Cardiac septum (tissue), 1 donor: ENCODE measurements at places on chromosomes 1 and 21. TPM values are rescaled to one million over a fixed set of nuclear protein-coding genes. Genes with fewer than 3 reads are reported as not detected.

DNA sequence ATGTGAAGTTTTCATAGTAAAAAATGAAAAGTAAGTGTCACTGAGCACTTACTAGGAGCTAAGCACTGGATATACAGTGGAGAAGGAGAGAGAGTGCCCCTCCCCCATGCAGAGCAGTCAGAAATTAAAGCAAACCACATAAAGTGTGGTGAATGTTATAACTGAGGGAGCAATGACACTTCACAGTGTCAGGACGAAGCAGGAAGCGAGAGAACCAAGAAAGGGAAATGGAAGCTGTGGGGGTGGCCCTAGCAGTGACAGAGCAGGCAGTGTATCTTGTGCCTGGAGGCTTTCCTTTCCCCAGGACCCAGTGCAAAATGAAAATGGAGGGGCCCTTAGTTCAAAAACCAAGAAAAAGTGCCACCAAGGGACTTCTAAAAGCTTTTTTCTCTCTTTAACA, 21.5 kb upstream of the RCAN3 start:
- no peak for DNase-seq

DNA sequence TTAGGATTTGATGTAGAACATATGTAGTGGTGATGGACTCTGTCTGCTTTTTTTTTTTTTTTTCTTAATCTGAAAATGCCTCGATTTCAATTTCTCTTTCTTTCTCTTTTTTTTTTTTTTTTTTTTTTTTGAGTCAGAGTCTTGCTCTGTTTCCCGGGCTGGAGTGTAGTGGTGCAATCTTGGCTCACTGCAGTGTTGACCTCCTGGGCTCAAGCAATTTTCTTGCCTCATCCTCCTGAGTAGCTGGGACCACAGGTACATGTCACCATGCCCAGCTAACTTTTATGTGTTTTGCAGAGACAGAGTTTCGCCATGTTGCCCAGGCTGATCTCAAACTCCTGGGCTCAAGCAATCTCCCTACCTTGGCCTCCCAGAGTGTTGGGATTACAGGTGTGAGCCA, 17.4 kb downstream of the MAST2 start:
- DNase-seq, result no peak

GRCh38 chr1:160981584-160982411, 27.2 kb upstream of the ITLN2 start:
- DNase-seq, result no peak

The PDZK1IP1 gene
- not detected for total RNA-seq

DNA sequence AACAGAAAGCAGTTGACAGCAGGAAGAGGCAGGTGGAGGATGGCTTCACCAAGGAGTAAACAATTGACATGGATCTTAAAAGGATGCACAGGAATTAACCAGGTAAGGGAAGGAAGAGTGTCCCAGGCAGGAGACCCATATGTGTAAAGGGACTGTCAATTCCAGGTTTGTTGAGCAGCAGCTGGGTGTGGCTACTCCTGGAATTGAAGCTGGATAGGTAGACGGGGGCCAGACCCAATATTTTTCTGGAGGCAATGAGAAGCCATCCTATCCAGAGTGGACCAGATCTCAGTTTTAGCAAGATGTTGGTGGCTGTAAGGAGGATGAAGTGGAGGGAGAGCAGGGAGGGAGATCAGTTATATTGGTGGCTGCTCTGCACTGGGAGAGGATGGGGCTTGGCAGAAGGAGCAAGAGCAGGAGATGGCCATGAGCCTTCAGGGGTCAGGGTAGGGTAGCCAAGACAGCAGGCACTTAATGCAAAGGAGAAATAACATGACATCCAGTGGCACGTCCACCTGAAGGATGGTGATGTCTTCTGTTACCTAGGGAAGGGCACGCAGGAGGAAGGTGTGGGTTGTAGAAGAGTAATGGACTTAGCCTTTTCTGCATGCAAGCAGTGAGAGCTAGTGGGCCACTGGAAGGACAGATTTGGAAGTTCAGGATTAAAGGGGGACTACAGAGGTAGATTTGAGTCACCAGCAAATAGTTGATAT, 146.7 kb upstream of the HMGB4 start:
- DNase-seq, result no peak

GRCh38 chr1:229227298-229227919, 43.5 kb upstream of the RAB4A start:
- DNase-seq, result peak; percentile 92

- no peak for DNase-seq
Measured at GRCh38 chr1:186440584-186440983, 20.3 kb downstream of the PDC start.

DNA sequence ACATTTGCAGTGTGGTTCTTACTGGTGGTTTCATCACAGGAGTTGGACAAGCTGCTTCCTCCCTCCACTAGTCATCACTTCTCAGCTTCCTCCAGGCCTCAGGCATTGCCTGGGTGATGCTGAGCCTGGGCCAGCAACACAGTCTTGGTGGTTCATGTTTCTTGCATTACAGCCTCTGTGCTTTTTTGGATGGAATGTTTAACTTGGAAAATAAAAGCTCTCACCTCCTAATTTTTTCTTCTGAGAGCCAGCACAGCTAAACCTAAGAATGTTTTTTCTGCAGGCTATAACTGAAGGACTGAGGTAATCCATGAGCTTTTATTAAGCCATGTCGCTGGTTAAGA, 66.1 kb upstream of the RHOU start:
- no peak for DNase-seq

DNA sequence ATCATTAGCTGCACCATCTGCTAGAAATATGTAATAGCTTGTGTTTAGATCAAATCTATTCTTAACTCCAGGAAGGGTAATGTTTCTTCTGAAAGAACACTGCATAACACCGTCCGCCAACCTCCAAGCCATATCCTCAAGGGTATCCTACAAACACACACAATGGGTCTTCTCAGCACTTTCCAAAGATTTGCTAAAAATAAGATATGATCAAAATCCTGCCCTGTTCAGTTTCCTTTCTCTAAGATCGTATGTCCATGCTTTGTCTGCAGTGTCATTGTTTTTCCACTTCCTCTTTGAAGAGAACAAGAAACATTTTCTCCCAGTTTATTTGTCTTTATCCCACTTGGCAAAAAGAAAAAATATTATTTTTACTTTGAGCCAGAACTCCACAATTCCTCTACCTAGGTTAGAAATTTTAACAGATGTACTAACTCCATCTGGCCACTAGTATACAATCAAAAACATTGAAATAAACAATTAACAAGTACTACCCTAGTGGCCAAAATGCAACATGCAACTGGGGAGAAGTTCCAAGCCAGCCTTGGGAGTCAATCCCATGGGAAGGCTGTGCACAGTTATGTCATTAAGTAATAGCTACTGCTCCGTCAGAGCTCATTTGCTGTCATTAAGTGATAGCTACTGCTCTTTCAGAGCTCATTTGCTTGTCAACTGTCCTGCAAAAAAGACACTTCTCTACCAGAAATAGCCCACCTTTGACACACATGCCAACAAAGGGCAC, 37.8 kb downstream of the FRRS1 start:
- no peak for DNase-seq

DNA sequence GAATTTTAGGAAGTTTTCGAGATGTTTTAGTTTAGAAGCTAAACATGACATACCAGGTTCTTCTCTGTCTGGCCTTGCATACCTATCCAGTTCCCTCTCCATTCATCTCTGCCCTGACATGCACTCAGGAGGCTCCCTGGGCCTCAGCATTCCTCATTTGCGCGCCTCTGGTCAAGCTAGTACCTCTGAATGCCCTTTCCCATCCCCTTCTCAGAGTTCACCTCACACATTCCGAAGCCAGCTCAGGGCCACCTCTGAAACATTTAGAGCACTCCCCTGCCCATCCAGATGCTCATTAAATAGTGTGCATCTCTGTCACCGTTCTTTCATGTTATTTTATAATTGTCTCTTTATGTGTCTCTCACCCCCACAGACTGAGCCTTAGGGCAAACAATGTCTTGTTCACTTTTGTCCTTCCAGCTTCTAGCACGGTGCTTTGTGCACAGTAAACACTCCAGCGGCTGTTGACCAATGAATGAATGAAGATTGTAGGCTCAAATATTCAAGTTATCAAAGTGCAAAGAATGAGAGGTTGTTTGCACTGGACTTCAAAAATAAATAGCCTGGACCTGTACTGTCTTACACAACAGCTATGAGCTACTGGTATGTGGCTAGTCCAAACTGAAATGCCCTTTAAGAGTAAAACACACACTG, 1.2 kb upstream of the DHCR24 start:
- DNase-seq, result no peak

- DNase-seq, result no peak
Measured at GRCh38 chr1:209389258-209389657, 194.3 kb upstream of the CAMK1G start.

DNA sequence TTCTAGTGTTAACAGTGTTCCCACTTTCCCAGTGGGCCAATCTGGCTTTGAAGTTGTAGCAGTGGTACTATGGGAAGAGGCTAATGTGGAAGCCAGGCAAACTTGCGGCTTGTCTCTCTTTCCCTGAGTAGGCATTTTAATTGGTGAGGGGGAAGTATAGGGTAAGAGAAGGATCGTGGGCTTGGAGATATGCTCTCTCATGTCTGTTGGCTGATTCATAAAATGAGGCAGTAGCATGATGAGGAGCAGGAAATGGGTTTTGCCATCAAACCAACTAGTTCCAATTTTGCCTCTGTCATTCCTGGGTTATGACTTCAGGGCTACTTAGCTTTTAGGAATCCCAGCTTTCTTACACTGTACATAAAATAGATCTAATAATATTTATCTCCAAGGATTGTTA, 12.1 kb downstream of the C8A start:
- DNase-seq, result no peak

DNA sequence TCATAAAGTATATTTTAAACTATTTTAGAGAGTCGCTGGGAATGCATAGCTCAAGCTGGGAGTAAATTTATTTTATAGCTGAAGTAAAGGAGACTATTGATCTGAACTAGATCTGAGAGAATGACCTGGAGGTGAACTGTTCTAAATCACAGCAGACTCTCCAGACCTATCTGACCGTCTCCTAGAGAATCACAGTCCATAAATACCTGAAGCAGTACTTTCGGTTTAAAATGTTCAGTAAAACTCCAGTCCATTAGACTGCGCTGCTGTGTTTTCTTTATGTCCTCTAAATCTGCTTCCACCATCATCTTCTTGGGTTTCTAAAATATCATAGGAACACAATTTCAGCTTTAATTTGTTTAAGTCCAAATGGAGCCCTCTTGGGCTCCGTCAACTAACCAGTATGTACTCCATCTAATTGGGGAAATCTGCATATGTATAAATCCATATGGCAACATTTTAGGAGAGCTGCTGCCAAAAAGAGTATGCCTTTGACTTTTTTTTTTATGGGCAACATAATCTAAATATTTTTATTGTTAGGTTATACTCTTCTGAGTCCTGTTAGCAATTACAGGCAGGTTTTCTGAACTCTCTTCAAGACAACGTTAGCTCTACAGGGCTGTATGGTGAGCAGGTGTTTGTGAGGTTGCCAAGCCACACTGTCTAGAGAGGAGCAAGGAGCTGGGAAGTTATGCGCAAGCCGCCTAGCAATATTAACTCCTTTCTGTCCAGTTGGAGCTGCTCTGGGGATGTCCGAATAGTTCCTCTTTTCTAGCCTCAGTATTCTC, 111.2 kb downstream of the SPAG17 start:
- DNase-seq, result no peak

GRCh38 chr1:208868554-208868953, 624.4 kb upstream of the PLXNA2 start:
- DNase-seq, result no peak

The TNNI3K gene
- 55.2 TPM for total RNA-seq

GRCh38 chr1:154883919-154884868, 14.1 kb upstream of the KCNN3 start:
- DNase-seq, result peak; percentile 70

The PGLYRP3 gene
- total RNA-seq, result not detected

The KRTAP19-3 gene
- not detected for total RNA-seq

DNA sequence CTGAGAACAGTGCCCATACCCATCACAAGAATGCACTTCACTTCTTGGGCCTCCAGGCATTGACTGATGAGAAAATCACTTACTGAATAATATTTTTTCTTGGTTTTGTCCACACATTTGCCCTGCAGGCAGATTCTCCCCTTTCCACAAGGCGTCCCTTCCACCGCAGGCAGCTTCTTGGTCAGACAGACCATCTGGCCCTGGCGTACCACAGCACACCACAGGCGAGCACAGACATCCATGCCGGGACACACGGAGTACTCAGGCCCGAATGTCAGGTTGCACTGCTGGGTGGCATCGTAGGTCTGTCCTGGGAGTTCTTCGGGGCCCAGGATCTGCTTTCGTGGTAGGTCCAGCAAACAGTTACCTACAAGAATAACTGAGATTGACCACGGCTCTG, 32.5 kb downstream of the ADAMTS5 start:
- no peak for DNase-seq

GRCh38 chr1:100499194-100499811, 38.6 kb upstream of the GPR88 start:
- DNase-seq, result no peak

The SPOCD1 gene
- 0.19 TPM for total RNA-seq

The ARHGAP29 gene
- 25.5 TPM for total RNA-seq

DNA sequence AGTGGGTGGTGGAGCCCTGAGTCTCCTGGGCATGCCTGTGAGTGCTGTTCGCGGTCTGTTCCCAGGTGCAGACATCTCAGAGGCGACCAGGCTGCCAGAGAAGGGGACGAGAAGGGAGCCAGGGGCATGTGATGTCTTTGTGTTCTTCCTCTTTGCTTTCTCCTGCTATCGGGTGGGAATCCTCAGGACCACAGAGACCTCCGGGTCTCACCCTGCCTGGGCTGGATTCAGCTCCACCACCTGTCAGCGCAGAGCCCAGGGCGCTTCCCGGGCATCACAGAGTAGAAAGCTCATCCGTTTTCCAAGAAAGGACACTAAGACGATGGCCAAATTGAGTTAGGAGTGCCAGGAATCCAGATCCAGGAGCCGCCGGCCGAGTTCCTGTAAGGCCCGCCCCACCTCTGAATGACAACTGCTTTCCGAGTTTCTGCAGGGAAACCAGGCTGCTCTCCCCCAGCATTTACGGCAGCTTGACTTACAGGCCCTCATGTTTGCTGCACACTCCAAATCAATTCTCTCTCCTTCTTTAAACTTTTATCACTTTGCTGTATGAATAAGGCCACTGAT, 130.8 kb downstream of the CAMTA1 start:
- no peak for DNase-seq

The CTH gene
- 0.43 TPM for total RNA-seq

The CACHD1 gene
- total RNA-seq, result 2.9 TPM

The PTPN22 gene
- total RNA-seq, result 0.70 TPM

The VHLL gene
- total RNA-seq, result not detected

The GPR3 gene
- total RNA-seq, result 2.3 TPM

DNA sequence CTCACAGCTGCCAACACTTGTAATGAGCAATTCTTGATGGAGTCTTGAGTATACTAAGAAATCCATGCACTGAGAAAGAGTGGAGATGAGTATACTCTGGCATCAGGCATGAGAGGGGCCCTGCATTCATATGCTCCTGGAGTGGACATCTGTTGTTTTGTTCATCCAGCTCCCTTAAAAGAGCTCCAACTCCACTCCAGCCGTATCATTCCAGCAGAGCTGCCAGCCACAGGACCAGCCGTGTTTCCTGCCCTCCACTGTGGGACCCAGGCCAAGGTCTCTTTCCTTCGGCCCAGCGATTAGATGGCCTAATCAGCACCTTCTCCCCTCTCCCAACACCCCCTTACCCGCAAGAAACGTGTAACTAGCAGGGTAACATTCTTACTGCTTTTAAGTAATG, 144.5 kb downstream of the OMA1 start:
- no peak for DNase-seq

- no peak for DNase-seq
Measured at GRCh38 chr1:89999628-90000027, 4.7 kb downstream of the ZNF326 start.
